ENCODE measurements at places on chromosomes 3 and 15.

DNA sequence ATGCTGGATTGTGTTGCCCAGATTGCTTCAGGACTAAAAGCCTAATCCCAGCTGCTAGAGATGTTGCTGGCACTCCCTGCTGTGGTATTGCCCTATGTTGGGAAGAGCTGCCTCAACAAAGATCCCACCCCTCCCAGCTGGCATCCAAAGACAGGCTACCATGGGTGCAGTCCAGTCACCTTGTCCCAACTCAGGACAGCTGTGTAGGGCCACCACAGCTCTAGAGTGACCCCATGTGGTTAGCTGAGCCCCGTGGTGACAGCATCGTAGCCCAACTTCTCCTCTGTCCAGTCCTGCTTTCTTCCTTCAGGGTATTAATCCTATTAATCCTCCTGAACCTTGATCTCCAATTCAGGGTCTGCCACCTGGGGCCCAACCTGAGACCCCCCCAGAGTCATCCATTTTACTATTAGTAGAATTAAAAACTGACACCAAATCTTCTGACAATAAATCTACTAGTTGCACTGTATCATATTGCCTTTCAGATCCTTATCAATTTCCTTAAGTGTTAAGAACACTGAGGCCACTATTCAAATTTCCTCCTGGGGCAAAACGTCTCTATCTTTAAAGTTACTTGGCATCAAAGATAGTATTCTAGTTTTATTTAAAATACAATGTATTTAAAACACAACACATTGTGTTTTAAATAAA, 83.5 kb downstream of the AQP9 start:
- no peak for DNase-seq

DNA sequence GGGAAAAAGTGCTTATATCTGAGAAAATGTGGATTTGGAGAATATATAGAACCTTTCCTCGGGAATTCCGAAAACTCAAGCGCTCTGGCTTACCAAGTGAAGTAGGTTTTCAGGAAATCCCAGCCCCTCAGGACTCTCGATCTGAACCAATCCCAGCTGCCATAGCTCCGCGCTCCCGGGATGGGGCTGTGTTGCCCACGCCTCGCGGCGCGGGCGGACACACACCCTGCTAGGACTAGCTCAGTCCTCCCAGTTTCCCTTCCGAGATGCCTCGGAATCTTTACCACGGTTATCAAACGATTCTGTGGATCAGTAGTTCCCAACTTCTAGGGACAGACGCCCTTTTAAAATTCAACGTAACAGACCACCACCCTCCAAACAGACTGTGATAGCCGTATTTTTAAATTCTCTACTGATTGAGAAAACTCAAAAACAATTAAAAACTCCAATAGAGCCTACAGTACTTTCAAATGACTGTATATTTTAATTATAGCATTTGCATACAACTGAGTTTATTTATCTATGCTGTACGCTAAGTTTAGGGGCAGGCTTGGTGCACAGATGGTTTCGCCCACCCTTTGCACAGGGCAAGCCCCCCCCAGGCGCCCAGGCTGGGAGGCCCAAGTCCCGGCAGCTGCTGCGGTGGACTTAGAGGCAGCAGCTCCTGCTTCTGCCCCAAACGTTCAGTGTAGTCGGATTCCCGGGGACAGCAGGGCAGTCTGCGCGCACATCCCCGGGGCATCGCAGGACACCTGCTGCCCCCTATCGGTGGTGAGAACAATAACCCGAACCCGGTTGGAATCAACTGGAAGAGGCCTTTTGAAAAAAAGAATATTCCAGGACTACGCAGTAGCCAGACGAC, 52.3 kb downstream of the CCDC54 start:
- DNase-seq = peak; percentile 82

GRCh38 chr3:108555966-108556581, 33.2 kb downstream of the CIP2A start:
- no peak for DNase-seq

GRCh38 chr3:71425491-71426071, 157.9 kb downstream of the FOXP1 start:
- DNase-seq = no peak

- DNase-seq = no peak
Observed at GRCh38 chr3:114496874-114497273, 203.0 kb downstream of the TIGIT start.

GRCh38 chr15:48089702-48090101, 31.1 kb upstream of the SLC24A5 start:
- DNase-seq = no peak

GRCh38 chr3:24401090-24401810, 93.4 kb downstream of the THRB start:
- DNase-seq = no peak

DNA sequence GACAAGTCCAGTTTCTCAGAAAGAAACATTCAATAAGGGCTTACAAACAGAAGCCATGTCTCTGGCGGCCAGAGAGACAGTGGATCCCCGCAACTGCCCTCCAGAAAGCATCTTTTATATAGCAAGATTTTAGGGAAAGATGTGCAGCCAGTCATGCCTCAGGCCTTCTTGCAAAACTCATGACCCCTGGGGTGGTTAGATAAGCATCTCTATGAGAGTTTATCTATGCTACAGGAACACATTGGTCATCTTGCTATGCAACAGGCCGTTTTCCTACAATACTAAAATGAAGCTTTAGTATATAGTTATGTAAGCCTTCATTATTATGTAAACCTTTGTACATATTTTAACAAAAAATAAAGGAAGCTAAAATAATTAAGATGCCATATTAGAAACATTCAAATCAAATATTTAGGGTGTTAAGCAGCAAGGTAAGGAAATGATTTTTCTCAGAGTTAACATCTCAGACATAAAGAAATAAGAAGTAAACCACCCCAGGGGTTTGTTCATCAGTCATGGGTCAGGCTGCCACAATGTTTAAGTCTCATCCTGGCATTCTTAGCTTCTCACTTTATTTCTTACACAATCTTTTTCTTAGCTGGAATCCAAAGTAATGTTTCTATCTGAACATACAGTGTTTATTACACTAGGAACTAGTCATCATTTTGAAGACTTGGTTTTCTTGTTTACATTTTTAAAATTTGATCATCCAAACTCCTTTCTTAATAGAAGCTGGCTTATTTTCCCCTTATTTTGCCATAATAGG, 6.3 kb upstream of the FSIP1 start:
- DNase-seq = no peak

DNA sequence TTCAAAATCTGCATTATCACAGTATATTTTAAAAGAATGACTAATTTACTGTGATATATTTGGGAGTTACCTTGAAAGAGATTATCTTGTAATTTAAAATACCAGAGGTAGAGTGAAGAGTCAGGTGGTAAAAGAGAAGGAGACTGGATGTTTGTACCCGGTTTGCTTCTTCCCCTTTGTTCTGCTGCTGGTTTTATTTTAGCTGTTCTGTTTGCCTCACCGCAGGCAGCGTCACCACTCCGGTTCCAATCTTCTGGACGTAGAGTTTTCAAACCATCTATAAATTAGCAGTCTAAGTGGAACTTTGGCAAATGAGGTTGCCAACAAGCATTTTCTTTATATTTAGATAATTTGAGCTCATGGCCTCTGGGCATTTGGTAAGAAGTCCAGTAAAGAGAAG, 38.2 kb downstream of the PPARG start:
- DNase-seq = peak; percentile 89

GRCh38 chr3:13282358-13282985, 137.7 kb downstream of the NUP210 start:
- no peak for DNase-seq

GRCh38 chr3:178971614-178972013, 100.0 kb downstream of the ZMAT3 start:
- DNase-seq = no peak

GRCh38 chr15:99477791-99478471, 87.9 kb upstream of the MEF2A start:
- no peak for DNase-seq

DNA sequence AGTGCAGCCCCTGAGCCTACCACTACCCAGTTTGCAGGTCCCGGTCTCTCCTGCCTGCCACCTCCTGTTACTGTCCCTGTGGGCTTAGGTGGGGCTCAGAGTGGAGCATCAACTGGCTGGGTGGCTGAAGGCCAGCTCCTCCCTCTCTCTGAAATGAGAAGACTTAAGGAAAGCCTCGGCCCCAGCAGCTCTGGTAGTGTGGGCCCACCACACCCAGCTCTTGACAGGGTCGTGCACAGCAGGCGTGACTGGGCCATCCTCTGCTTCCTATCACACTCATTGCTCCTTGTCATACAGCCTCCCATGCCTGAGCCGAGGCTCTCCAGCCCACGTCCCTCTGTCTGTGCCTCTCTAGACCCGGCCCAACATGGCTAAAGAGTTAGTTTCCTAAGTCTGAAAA, 142.7 kb upstream of the LINGO1 start:
- DNase-seq = no peak

- DNase-seq = no peak
Observed at GRCh38 chr3:46095307-46095706, 68.0 kb upstream of the XCR1 start.

DNA sequence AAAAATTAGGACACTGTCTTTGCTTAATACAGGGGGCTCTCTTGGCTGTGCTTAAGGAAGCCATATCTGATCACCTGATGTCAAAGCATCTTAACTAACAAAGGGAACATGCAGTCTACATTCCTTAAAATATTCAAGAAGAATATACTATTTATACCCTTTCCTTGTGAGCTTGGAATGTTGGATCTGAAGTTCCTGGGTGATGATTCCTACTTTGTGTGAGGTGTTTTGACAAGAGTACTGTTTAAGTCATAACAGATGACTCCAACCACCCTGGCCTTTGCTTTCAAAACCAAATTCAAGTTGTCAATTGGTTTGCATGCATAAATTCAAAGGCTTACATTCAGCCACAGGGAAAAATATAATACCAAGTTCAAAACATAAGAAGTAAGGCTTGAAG, 862.7 kb upstream of the SEMA6D start:
- no peak for DNase-seq

DNA sequence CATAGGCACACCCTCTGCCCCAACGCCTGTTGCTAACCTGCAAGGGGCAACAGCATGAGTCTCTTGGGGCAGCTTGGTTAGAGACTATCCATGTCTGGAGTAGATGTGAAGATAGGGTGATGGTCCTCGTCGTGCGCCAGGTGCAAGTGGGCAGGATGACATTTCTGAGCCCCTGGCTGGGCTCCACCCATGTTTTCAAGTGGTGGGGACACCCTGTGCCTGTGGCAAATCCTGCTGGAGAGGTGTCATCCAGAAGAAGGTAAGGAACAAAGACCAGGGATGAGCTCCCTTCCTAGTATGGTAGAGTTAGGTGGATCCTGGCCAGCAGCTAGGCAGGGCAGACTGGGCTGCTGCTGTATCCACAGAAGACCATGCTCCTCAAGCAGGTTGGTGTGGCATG, 152.6 kb downstream of the ABHD5 start:
- no peak for DNase-seq

DNA sequence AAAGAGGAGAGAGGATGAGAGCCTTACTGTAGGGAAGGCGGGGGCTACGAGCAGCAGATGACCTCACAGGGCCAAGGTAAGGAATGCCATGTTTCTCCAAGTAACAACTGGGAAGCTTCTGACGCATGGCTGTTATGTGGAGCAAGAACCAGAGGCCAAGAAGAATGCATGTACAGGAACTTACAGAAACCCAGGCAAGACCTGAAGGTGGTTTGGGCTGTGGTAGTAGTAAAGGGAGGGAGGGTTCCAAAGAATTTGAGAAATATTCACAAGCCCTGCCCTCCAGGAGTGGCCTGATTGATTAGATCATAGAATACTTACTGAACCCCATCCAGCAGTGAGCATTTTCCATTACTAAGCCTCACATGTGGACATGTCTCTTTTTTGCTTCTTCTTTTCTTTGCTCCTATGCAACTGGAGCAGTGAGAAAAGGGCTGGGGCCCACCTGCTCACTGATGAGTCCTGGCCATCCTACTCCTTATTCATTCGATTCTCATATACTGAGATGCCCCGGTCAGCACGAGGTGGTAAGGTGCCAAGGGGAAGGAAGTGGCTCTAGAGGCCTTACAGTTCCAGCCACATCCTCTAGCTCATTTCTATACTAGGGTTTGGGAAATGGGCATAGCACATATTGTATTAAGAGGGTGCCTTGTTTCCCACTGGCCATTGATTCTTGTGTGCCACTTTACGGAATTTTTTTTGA, 8.3 kb upstream of the SLC12A8 start:
- no peak for DNase-seq

GRCh38 chr15:64361259-64361658, 5.3 kb upstream of the CSNK1G1 start:
- no peak for DNase-seq

- no peak for DNase-seq
Observed at GRCh38 chr3:45345846-45346580, 42.4 kb upstream of the LARS2 start.

DNA sequence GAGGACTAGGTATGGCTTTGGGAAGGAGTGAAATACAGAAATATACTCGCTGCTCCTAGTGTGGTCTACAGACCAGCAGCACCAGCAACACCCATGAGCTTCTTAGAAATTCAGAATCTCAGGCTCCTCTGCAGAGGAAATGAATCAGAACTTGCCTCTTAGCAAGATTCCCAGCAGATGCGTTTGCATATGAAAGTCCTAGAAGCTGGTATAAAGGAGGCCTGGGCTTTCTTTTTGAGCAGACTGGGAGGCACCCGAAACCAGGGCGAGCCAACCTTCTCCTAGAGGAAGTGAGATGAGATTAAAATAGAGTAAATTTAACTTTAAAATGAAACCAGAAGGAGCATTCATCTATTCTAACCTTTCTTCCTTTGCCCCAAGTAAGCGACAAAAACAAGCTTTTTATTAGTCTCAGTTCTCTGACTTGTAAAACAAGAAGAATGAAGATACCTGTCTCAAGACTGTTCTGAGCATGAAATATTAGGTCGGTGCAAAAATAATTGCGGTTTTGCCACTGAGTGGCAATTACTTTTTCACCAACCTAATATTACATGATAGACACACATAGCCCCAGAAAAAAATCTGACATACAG, 140.0 kb downstream of the PDZRN3 start:
- DNase-seq = no peak

DNA sequence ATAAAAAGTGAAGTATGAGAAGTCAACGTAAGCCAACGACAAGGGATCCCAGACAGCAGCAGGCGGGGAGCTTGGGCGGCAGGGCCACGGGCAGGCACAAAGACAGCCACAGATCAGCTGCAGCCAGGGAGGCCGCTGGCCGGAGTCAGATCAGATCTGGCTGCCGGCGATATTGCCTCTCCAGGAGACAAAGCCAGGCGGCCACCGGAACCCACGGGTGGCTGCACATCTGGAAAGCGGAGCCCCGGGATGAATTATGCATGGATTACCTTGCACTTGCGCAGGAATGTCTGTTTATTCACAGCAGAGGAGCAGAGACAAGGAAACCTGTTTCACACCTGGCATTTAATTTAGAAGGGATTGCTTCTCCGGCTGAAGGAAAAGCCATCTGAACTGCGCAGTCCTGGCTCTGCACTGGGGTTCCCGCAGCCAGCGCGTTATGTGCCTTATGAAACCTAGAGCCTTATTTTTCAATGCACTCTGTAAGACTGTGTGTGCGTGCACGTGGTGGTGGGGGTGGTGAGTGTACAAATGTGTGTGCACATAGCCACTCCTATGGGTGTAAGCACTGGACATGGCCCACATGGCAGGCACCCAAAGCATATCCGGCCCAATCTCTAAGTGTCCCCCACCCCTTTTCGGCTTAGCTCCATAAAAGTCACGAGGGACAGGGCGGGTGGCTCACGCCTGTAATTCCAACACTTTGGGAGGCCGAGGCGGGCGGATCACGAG, 427.8 kb upstream of the MCTP2 start:
- DNase-seq = no peak

GRCh38 chr15:56996746-56997470, 78.5 kb downstream of the TCF12 start:
- no peak for DNase-seq

GRCh38 chr3:17313746-17314145, 428.7 kb downstream of the TBC1D5 start:
- DNase-seq = no peak
